Left renal cortex interstitium (tissue), 4 donors: ENCODE measurements at places on chromosomes 3 and 15.

GRCh38 chr3:173886-174285 is 22.7 kb upstream of the CHL1 start:
- no peak for DNase-seq

DNA sequence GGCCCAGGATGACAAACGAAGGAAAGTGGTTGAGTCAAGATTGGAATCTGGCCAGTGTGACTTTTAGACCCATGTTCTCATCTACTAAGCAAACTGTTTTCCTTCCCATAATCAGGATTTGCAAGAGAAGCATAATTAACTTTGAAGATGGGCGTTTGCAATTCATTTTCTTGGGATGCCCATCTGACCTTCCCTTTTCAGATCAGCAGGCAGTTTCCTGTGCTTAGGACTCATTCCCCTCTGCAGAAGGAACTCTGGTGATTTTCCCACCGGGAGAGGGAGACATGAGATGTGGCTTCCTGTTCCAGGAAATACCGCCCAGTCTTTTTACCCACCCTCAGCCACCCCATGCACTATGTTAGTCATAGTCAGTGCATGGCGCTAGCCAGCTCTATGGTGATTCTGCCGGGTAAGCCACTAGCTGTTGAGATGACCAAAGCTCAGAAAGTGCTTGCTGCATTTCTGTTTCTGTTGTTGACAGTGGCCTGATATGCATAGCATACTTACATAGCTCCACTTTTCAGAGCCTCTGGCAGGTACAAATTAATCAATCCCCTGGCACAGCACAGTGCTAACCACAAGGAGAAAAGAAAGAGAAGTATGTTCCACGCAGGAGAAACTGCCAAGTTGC is 129.4 kb downstream of the VGLL4 start:
- no peak for DNase-seq

- no peak for DNase-seq
These were observed 98.4 kb downstream of the ERC2 start for GRCh38 chr3:56369914-56370313.

- no peak for DNase-seq
These were observed 289.7 kb downstream of the RORA start for GRCh38 chr15:60939389-60939788.

DNA sequence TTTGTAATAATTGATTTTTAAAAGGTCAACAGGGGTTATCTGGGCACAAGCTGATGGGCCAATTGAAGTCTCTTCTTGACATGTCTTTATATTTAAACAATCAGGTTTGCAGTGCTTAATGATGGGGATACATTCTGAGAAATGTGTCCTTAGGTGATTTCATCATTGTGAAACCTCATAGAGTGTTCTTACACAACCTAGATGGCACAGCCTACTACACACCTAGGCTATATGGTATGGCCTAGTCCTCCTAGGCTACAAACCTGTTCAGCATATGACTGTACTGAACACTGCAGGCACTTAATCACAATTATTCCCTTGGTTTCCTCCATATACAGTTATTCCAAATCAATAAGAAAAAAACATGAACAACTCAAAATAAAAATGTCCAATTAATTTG is 75.8 kb downstream of the IQSEC1 start:
- no peak for DNase-seq
